ENCODE measurements at places on chromosomes 5 and 9. TPM values are rescaled to one million over a fixed set of nuclear protein-coding genes. Genes with fewer than 3 reads are reported as not detected.
A peak's percentile ranks its signal among the peaks of the same experiment; 100 is the strongest.

- H3K27me3 ChIP-seq, result no peaks in the 10 kb centered on the region
- no peak overlapping the region for H3K27ac ChIP-seq
- DNase-seq, result no peak
- peaks cover 28% of the 10 kb centered on the region for H3K4me1 ChIP-seq
- no peaks in the 10 kb centered on the region for H3K36me3 ChIP-seq
Measured at GRCh38 chr9:20722221-20722620, 38.2 kb downstream of the FOCAD start.

DNA sequence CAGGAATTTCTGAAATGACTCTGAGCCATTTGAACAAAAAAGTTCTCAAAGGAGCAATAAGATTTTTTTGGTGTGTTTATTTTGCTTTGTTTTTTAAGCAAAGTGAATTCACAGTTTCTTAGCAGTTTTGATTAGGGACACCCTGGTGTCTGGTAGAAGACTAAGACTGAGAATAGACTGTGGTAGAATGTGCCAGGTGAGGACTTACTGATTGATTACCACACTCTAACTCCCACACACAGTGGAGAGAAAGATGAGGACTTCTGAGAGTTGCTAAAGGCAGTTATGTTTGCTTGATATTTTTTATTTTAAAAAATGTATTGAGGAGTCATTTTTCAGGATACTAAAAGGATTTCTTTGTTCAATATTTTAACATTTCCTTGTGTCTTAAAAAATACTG lies 175.1 kb downstream of the CD180 start:
- no peak overlapping the region for H3K4me3 ChIP-seq
- no peak overlapping the region for H3K27ac ChIP-seq

DNA sequence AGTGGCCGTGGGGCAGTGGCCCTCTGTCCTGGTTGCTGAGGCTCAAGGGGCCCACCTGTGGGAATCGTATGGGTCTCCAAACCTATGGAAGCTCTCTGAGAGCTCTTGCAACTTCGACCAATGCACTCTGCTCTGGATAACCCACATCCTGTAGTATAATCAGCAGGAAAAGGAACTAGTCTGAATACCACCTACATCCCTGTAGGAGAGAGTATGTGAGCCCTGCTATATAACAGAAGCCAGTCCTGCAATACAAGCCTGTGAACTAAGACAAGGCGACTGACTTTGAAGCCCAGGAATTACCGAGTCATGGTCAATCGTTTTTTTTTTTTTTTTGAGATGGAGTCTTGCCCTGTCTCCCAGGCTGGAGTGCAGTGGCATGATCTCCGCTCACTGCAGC lies 29.8 kb upstream of the BICD2 start:
- no peaks in the 10 kb centered on the region for H3K27me3 ChIP-seq
- no peak overlapping the region for H3K27ac ChIP-seq
- H3K4me3 ChIP-seq, result no peak overlapping the region
- no peaks in the 10 kb centered on the region for H3K36me3 ChIP-seq
- no peaks in the 10 kb centered on the region for H3K4me1 ChIP-seq

MELK gene
- 0.67 TPM for total RNA-seq

GRCh38 chr5:78360924-78361630 lies 660 bp downstream of the SCAMP1 start:
- H3K36me3 ChIP-seq, result no peaks in the 10 kb centered on the region
- H3K4me3 ChIP-seq, result peak overlapping the region; percentile 86
- peak; percentile 70 for DNase-seq
- H3K27me3 ChIP-seq, result no peaks in the 10 kb centered on the region
- peaks cover 22% of the 10 kb centered on the region for H3K4me1 ChIP-seq
- H3K27ac ChIP-seq, result peak overlapping the region; percentile 74

Measured in thyroid gland (tissue), 4 donors.